Uterus (tissue), 4 donors: ENCODE measurements at places on chromosomes 3 and 15. TPM values are rescaled to one million over a fixed set of nuclear protein-coding genes. Genes with fewer than 3 reads are reported as not detected.

The HOMER2 gene
- 7.1 TPM for total RNA-seq

GRCh38 chr3:105965384-105965783, 96.6 kb upstream of the CBLB start:
- no peak for DNase-seq

The GOLGA8S gene
- total RNA-seq = not detected

The NR2E3 gene
- total RNA-seq = not detected

DNA sequence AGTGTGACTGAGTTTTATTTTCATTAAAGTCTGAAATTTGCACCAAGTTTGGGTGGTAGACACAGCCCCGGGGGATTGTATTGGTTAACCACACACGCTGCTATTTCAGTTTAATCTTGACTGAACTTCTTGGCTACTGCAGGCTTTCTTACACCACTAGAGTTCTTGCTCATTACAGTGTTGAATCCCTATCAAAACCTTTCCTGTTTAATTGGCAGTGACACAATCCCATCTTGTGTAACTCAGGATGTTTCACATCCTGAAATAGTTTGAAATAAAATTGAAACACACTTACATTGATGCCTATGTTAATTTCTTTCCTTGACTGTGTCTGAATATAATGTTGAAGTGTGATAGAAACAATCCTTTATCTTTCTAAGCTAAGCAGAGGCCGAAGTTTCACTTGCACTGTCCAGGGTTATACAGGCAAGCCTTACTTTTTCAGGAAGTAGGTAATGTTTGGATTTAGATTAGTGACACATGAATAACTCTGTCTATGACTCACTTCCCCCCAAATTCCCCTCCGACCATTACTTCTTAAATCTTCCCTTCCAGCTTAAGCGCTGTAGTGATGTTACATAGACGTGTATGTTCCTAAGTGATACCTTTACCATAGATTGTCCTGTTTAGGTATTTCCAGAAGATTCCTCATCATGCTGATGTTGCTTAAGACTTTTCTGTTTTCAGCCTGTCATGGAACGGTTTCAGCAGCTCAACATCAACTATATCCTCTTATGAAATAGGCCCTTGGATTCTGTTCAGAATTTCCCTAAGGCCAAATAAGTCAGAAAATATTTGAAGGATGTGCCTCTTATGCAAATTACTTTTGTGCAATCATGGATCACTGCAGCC, 16.8 kb downstream of the ATG7 start:
- no peak for DNase-seq

The TMCO5A gene
- total RNA-seq = not detected

The ZMYND10 gene
- 11.4 TPM for total RNA-seq

The TGM5 gene
- not detected for total RNA-seq

DNA sequence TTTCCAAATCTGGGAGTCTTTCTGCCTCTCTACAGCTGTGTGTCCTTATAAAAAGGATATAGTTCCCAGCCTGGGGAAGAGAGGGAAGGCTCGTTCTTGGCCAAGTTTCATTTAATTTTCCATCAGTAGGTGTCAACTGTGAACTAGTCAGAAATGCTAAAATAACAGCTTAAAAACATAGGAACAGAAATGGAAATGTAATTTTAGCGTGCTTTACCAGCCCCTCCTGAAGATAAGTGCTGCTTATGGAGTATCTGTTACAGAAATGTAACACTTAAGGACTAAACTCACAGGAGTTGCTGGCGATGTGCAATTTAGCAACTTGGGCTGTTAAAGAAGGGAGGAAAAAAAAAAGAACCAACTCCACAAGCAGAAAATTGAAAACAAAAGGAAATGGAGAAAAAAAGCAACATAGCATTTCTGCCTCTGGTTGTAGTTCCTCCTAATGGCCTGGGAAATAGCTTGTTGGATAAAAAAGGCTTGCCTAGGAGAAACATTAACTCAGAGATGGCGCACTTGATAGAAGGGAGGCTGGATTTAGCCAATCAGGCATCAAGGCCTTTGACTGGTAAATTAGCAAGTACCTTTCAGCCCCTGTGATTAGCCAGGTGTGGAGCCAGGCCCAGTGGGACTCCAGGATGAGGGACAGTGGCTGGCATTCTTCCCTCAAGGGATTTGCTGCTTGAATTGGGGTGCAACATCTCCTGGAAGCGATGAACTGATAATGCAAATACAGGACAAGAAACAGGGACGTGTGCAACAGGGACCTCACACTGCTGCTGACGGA, 84.3 kb downstream of the RPLP1 start:
- no peak for DNase-seq

- DNase-seq = peak; percentile 48
Observed at GRCh38 chr15:88454867-88455810, 12.0 kb downstream of the MRPL46 start.

- no peak for DNase-seq
Observed at GRCh38 chr3:146280864-146281263, 30.0 kb upstream of the PLSCR4 start.

The LRRC15 gene
- under 0.01 TPM for total RNA-seq

DNA sequence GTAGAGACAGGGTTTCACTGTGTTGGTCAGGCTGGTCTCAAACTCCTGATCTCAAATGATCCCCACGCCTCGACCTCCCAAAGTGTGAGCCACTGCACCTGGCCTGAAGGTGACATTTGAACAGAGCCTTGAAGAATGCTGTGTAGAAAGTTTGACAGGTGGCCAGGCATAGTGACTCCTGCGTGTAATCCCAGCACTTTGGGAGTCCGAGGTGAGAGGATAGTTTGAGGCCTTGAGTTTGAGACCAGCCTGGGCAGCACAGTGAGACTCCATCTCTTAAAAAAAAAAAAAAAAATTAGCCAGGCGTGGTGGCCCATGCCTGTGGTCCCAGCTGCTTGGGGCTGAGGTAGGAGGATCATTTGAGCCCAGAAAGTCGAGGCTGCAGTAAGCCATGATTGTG, 1.5 kb downstream of the IQGAP1 start:
- no peak for DNase-seq

The VGLL3 gene
- total RNA-seq = 37.5 TPM

DNA sequence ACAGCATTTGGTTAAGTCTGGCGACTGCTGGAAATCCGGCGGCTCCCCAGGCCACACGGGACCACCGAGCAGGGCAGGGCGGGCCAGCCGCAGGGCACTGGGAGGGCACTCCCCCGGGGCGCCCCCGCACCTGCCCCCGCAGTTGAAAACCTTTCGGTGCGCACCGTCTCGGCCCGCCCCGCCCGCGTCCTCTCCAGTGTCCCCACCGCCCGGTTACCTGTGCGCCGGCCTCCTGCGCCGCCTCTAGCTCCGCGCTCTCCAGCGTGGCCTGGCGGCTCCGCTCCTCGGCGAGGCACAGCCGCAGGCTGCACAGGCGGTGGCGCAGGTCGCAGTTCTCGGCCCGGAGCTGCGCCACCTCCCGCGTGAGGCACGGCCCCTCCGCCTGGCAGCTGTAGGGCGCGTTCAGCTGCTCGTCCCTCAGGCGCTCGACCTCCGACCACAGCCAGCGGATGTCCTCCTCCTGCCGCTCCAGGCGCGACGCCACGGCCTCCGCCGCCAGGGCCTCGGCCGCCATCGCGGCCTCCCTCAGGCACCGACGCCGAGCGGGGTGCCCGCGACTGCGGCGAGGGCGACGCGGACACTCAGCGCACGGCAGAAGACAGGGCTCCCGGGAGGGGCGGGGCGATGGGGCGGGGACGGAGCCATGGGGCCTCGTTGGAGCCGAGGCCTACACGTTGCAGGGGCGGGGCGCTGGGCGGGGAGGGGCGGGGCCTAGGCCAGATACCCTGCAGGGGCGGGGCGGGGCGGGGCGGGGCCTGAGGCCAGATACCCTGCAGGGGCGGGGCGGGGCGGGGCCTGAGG, at the start of gene TARS3:
TARS3 (minus strand) TSS at position 600 of the 801 bp plus-strand sequence; CDS start at position 514, 86 bp downstream.
- peak; percentile 94 for DNase-seq

DNA sequence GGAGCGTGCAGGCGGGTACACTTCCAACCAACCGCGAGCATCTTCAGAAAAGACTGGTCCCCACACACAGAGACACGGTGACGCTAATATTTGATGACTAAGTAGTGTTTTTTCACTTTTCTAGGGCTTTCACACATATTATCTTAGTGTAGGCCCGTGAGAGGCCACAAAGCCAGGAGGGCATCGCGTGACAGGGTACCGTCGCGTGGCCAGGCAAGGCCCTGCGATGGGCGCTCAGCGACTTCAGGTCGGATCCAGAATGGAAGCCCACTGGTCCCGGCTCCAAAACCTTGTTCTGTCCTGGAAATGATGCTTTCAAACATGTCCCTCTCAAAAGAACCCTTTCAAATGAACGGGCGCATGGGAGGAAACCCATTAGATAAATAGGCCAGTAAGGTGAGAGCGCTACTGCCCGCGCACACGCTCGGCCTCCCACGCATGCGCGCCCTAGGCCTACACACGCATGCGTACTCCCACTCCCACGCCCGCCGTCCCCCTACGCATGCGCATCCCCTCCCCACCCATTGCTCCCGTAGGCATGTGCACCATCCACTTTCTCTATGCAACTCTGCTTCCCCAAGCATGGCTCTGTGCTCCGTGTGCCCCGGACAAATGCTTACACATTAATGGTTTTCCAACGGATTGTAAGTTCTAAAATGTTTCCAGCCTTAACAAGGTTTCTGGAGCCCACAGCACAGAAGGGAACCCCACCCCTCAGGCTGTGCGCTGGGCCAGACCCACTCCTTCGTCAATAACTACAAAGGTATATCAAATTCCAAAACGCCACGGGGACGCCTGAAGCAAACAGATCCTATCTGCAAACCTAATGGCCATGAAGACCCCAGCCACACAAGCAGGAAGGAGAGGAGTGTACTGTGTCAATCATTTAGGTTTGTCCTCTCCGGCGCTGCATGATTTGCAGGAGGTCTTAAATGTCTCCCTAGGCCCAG, 72.1 kb downstream of the OCA2 start:
- no peak for DNase-seq

DNA sequence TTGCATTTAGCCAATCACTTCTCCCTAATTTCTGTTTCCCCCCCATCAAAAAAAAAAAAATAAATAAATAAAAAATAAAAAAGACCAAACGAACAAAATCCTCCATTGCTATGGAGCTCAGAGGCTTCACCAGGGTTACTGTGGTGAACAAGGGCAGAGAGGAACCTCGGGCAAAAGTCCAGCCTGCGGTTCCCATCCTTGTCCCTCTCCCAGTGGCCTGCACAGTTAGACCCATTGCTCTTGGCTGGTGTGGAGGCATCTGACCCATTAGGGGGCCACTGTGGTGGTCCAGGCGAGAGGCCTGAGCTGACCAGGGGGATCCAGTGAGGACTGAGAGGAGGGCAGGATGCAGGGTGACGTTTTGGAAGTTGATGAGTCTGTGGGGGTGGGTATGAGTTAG, 18.8 kb downstream of the CORO2B start:
- DNase-seq = no peak

DNA sequence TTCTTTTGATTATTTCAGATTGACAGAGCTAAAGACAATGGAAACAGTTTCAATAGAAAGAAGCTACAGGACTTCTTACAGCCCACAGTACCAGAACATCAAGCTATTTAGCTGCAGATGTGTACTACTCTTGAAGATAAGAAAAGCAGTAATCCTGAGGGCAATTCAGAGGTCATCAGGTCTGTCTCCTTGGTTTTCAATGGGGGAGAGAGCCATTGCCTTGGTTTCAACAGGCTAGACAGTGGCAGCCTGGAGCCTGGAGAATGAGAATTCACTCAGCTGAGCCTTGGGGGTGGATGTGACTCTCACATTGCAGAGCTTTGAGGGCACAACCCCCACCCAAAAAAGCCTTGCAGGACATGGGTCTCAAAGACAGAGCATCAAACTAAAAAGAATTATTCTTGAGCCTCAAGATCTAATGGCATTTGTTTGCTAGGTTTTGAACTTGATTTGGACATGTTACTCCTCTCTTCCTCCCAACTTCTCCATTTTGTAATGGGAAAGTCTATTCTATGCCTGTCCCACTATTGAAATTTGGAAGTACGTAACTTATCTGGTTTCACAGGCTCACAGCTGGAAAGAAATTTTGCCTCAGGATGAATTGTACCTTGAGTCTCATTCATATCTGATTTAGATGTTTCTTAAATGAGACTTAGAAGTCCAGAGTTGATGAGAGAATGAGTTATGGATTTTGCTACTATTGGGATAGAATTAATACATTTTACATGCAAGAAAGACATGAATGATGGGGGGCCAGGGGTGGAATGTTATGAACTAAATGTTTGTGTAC, 36.9 kb downstream of the PLSCR1 start:
- no peak for DNase-seq

DNA sequence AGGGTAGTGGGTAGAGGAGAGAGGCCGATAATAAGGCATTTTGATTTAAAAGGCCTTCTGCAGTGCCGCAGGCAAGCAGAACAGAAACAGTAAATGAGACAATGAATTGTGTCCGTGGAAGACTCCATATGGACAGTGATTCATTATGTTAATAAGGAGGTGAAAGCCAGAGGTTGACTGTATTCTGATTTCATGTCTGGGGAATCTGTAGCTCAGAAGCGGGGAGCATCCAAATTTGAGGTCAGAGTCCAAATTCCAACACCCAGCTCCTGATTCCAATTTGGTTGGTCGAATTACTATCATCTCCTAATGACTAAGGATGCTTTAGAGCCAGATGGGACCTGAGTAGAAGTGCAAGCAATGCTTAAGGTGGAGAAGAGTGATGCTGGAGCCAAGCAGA, 1.0 kb upstream of the TBC1D21 start:
- DNase-seq = no peak

DNA sequence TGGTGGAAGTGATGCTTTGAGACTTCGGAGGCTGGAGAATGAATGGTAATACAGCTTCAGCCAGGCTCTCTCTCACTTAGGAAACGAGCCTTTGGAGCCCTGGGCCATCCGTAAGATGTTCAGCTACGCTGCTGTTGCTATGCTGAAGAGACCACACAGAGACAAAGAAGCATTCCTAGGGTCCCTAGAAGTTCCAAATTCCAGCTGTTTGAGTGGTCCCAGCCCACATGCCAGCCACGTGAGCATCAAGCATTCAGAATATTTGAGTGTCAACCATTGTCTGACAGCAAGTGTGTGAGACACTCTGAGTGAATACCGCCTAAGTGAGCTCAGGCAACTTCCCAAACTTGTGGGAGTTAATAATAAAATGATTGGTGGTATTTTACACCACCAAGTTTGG, 212.9 kb downstream of the CD47 start:
- no peak for DNase-seq

The NCKIPSD gene
- total RNA-seq = 20.0 TPM

- no peak for DNase-seq
Observed at GRCh38 chr3:132047209-132047608, 12.4 kb upstream of the CPNE4 start.
